ENCODE measurements at places on chromosomes 6 and 20.

GRCh38 chr20:8400486-8400885 is 268.4 kb downstream of the PLCB1 start:
- no peak for DNase-seq

GRCh38 chr6:163872335-163872734 is 457.8 kb downstream of the QKI start:
- no peak for DNase-seq

GRCh38 chr6:37369321-37370201 is 15.8 kb downstream of the RNF8 start:
- no peak for DNase-seq

- no peak for DNase-seq
These were observed 99.0 kb downstream of the CAP2 start for GRCh38 chr6:17492350-17492749.

DNA sequence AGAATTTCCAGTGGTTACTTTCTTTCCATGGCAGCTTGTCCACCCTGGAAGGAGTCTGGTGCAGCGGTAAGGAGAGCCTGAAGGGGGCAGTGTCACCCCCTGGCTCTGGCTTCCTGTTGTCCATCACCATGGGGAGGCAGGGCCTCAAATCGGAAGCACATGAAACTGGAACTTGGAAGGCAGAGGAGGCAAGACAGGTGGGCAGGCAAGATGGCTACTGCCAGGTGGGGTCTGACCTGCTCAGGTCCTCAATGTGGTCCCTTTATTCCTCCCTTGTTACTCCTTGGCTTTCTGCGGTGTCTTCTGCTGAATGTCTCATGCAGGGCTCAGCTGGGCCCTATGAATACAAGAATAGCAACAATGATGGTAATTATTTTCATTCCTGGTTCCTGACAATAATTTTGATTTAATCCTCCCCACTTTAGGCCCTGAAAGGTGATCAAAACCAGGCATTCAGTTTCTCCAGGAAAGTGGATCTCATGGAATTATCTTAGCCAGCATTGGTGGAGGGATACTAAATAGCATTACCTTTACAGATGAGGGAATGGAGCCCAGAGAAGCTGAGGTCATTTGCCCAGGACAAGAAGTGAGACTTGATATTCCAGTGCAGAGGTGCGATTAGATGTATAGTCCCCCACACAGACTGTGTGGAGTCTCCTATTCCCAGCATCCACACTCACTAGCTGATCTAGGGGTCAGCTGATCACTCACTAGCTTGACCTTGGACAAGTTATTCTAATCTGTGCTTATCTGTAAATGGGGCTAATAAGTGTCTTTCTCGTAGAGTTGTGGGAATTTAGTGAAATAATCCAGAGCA is 17.6 kb upstream of the SNAI1 start:
- peak; percentile 47 for DNase-seq

DNA sequence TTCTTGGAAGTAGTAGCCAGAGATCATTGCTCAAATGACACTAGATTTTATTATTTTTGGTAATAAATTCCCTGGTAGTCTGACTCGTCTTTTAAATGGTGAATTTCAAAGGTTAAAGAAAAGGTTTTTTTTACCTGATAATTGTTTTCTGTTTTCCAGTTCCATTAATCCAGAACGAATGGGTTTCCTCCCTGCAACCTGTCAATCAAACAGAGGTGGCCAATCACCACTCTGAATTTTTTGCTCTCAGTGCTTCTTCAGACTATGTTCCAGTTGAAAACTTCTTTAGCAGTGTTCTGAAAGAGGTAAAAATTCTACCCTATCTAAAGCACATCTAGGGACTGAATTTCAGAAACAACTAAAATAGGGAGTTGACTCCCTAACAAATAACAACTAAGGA is 73.8 kb downstream of the PHIP start:
- no peak for DNase-seq

DNA sequence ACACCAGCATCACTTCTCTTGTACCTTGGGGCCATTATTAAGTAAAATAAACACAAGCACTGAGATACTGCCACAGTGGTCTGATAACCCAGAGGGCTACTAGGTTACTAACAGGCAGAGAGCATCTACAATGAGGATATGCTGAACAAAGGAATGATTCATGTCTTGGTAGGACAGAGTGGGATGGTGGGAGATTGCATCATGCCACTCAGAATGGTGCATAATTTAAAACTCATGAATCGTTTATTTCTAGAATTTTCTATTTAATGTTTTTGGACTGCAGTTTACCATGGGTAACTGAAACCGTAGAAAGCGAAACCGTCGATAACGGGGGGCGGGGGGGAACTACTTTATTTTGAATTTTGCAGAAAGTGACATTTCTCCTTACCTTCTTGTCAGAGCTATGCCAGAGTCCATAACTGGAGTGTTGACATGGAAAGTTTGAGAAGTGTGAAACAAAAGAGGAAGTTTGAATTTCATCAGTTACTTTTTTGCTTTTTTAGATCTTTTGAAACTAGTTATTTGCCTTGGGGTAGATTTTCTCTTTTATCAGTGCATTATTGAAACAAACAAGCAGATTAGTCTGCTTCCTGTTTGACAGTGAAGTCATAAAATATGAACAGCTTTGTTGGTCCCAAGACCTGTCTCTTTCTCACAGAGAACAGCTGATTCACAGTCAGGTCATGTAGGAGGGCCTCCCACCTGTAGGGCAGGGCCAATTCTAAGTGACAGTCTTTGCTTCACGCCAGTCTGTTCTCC is 124.9 kb downstream of the KLHL32 start:
- DNase-seq = no peak

DNA sequence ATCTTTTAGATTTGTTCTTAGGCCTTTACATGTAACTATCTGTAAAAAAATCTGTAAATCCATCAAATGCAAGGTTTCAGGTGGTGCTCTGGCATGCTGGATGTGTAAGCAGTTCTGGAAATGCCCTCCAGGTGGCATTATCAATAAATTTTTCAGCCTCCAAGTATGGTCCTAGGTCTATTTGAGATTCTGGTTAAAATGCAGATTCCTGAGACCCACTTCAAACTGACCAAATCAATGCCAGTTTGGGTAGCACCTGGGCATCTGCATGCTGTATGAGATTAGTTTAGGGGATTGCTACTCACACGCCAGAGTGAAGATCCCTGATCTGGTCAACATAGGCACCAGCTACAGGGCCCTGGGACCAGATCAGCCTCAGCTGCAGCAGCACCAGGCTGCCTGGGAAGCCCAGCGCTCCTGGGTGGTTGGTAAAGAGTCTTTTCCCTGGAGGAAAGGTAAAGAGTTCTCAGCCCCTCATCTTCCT is 507.3 kb upstream of the CITED2 start:
- DNase-seq = peak; percentile 15

Measured in NCI-H1930 (cell line).